ENCODE measurements at places on chromosomes 3 and 15.

GRCh38 chr3:194941360-194941955 lies 255.8 kb downstream of the FAM43A start:
- DNase-seq: no peak

- DNase-seq: no peak
Measured at GRCh38 chr3:122030381-122031122, 8.5 kb upstream of the ILDR1 start.

- DNase-seq: no peak
Measured at GRCh38 chr15:80584973-80585525, 110.1 kb upstream of the ABHD17C start.

DNA sequence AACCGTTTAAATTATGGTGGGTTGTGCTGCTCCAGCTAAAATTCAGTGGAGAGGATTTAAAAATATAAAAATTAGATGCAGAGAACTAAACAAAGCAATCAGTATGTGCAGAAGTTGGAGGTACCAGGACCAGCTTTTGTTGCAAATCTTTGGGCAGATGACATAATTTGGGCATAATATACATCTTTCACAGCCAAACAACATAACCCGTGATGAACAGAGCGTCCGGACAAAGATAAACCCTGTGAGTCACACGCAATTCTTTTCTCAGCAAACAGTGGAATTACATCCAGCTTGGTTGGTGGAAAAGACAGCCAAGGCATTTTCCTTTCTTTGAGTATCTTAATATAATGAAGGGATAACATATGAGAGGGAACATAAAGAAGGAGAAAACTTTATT lies 419.4 kb upstream of the ADAMTS9 start:
- no peak for DNase-seq

GRCh38 chr3:149401926-149402310 lies 24.5 kb upstream of the TM4SF1 start:
- no peak for DNase-seq

GRCh38 chr3:111846039-111846438 lies 13.0 kb upstream of the PHLDB2 start:
- no peak for DNase-seq

DNA sequence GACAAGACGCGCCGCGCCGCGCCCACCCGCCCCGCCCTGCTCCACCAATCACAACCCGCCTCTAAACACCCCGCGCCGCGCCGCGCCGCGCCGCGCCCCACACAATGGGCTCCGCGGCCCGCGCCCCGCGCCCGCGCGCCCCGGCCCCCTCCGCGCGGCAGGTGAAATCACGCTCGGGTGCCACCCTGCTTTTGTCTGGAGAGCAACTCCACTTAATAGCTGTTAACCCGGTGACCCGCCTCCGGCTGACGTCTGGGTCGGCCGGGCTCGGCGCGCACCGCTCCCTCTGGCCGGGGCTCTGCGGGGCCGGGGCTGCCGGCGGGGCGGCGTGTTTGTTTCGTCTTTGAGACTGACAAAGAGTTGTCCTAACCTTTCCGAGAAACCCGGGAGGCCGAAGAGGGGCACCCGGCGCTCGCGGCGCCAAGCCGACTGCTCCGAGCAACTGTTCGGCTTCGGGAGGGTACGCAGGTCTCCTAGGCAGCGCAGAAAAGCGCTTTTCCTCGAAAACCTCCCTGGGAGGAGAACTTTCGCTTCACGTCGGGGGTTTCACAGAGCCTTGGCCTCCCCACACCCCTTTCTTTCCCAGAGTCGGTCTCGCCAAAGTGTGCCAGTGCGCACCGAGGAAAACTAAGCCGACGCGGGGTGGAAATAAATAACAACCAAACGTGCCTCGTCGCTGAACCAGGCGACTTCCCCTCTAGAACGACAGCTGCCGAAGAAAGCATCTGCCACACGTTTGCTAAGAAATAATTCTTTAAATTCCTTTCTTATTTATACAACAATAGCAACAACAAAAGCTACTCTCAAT lies 518.4 kb downstream of the FOXP1 start:
- peak; percentile 50 for DNase-seq

GRCh38 chr3:181851063-181851462 lies 139.3 kb downstream of the SOX2 start:
- no peak for DNase-seq

DNA sequence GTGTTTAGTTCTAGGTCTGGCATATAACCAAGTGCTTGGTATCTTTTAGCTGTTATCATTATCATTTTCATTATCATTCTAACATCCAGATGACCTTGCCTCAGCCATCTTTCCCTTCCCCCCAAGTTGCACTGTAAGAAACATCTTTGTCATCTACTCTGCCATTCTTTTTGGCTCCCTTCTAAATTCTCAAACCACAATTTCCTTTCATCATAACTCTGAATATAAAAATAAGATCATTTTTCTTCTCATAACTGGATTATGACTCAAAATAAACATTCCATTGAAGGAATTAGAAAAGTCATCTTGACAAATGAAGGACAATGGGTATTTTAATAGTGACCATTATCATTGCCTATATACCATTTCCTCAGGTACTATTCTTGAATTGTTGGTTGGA lies 786.2 kb downstream of the AGBL1 start:
- no peak for DNase-seq

DNA sequence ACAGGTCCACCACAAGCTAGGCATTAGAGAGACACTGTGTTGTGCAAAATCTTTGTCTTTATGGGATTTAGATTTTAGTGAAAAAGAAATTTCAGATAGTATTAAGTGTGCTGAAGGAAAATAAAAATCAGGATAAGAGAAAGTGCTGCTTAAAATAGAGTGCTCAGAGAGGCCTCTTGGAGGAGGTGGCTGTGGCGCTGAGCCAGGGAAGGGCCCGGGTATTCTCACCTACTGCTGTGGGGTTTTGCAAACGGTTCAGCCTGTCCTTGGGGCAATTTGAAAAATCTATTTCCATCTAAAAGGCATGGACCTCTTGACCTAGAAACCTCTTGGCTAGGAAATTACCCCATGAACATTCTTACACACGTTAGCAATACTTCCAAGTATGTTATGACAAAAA lies 267.7 kb downstream of the TJP1 start:
- no peak for DNase-seq
